ENCODE measurements at places on chromosomes 13 and 19.

DNA sequence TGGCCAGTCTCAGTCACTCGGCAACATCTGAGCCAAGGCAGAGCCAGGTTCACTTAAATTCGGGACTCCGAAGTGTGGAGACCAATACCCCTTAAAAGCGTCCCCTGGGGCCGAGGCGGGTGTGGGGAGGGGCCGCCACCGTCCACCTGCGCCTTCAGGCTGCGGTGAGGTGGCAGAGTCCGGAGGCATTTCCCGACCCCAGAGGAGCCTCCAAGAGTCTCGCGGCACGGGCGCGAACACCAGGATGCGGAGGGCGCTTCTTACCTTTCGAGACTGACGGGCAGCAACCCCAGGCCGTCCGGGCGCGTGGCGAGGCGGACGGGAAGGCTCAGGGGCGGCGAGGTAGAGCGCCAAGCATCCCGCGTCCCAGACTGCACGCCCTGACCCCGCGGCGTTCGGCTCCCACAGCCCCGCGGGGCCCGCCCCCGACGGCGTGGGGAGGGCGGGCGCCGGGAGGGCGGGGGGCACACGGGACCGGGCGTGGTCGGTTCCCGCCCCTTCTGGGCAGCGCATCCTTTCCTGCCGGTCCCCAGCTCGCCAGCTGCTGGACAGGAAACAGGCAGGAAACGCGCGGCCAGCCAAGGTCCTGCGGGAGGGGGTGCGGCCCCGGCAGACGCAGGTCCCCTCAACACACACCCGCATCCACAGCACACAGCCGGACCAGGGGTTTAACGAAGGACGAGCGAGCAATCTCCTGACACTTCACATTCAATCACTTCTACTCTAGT lies at the start of gene THSD1:
TSS of gene THSD1 (minus strand) at position 406 of the 728 bp plus-strand sequence. CDS start 3,572 bp downstream, outside the sequence.
- peak; percentile 26 for DNase-seq

- peak; percentile 95 for DNase-seq
Observed at GRCh38 chr13:74770361-74770760, 636.2 kb upstream of the KLF12 start.

DNA sequence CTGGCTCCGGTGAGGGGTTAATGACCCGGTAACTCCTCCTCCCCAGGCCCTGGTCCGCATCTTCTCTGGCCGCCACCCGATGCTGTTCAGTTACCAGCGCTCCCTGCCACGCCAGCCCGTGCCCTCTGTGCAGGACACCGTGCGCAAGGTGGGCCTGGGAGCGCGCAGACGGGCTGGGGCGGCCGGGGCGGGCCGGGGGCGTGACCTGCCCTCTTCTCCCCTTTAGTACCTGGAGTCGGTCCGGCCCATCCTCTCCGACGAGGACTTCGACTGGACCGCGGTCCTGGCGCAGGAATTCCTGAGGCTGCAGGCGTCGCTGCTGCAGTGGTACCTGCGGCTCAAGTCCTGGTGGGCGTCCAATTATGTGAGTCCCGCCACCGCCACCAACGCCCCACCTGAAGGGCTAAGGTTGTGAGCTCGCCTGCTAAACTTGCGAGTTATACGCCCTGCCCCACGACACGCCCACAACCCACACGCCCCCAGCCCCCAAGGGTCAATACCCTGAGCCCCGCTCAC lies 10.4 kb downstream of the CPT1C start:
- DNase-seq = no peak

DNA sequence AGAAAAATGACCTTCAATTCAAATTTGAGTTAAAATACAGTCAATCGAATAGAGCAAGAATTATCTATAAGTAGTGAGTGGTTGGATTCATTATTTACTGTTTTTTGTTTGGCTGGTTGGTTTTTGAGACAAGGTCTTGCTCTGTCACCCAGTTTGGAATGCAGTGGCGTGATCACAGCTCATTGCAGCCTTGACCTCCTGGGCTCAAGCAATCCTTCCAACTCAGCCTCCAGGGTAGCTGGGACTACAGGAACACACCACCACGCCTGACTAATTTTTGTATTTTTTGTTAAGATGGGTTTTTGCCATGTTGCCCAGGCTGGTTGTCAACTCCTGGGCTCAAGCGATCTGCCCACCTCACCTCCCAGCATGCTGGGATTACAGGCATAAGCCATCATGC lies 25.0 kb downstream of the MTMR6 start:
- no peak for DNase-seq

- no peak for DNase-seq
Observed at GRCh38 chr13:106589716-106590115, 21.8 kb upstream of the ARGLU1 start.

- peak; percentile 97 for DNase-seq
Observed at GRCh38 chr19:45092747-45093678, at the start of gene PPP1R37. Gene PPP1R37 (plus strand): TSS chr19:45093179. CDS start chr19:45093326, 147 bp downstream.

DNA sequence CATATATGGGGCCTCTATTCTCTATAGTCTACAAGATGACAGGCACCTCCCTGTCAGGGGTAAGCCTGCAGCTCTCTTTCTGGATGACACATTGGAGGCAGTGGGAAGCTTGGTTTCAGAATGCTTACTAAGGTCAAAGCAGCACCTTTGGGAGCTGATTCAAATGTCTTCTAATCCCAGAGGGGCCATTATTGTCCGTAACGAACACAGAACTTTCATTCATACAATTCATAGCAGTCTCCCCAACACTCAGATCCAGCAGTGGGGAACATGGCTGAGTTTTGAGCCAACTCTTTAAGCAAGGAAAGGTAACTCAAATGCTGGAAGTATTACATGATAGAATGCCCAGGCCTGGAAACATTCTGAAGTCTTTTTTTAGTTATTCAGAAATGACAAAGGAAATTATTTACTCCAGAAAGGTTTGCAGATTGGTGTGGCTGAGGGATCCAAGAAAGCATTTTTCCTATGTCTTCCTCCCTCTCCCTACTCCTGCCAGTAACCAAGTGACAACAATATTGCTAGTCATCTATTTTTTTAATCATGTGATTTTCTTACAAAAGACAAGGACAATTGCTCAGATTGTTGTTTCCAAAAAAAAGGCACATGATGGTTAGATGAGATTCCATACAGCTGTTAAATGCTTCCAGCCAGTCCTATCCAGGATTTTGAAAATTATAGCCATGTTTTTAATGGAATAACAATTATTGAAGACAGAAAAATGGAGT lies 118.7 kb downstream of the FOXO1 start:
- DNase-seq = no peak

GRCh38 chr13:46639033-46639981 lies 86.3 kb downstream of the LRCH1 start:
- DNase-seq = no peak

DNA sequence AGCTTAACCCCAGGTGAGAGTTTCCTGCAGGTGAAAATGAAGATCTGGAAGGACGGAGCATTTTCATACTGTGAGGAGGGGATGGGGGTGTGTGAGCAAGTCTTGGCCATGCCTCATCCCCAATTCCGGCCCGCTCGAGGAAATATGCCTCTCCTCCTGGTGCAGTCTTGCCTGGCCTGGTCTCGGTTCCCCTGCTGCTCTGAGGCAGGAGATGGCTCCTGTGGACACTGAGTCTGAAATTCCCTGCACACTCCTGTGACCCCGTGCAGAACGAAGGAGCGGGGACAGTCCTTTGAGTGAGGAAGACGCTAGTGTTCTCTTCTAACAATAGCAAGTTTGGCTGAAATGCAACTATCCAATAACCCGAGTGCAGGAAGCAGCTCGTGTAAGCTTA lies 329 bp upstream of the ZNF439 start:
- no peak for DNase-seq

- DNase-seq = peak; percentile 61
Observed at GRCh38 chr19:47765523-47766358, 12.8 kb upstream of the SELENOW start.

DNA sequence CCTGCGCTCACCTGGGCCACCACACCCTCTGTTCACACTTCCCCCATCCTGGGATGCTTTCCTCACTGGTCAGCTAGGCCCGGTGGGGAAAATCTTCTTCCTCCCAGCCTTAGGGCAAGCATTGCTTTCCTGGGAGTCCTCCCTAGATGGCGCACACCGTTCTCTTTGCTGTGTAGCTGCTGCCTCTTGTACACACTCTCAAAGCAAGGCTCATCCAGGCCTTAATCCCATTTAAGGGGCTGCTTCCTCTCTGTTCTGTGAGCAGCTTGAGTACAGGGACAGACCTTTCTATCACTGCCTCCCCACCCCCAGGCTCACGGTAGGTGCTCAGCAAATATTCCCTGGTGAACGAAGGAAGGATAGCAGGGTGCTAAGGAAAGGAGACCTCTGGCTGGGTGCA lies 11.1 kb downstream of the SLC7A10 start:
- DNase-seq = peak; percentile 11

GRCh38 chr19:17695198-17695597 lies 7.0 kb upstream of the UNC13A start:
- DNase-seq = no peak

DNA sequence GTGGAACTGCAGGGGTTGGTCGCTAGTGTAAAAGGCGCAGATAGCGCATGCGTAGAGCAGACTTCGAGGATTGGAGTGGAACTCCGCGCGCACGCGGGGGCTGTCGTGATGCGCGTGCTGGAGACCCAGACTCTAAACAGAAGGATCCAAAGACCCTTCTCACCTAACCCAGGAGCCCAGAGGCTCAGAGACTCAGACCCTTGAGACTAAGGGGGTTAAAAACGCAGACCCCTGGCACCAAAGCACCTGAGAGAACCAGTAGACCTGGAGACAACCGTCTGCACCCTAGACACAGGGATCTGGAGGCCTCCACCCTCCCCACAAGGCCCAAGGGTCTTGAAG lies 567 bp upstream of the CTU1 start:
- no peak for DNase-seq

- DNase-seq = no peak
Observed at GRCh38 chr13:34764246-34764645, 177.8 kb upstream of the NBEA start.

GRCh38 chr13:63497601-63498000 lies 2082.0 kb upstream of the PCDH20 start:
- peak; percentile 3 for DNase-seq

GRCh38 chr13:20964904-20965303 lies 62.4 kb upstream of the XPO4 start:
- peak; percentile 31 for DNase-seq

GRCh38 chr19:40716031-40716481 lies 630 bp downstream of the COQ8B start:
- DNase-seq = no peak

GRCh38 chr19:7654401-7654800 lies 14.4 kb upstream of the RETN start:
- no peak for DNase-seq

DNA sequence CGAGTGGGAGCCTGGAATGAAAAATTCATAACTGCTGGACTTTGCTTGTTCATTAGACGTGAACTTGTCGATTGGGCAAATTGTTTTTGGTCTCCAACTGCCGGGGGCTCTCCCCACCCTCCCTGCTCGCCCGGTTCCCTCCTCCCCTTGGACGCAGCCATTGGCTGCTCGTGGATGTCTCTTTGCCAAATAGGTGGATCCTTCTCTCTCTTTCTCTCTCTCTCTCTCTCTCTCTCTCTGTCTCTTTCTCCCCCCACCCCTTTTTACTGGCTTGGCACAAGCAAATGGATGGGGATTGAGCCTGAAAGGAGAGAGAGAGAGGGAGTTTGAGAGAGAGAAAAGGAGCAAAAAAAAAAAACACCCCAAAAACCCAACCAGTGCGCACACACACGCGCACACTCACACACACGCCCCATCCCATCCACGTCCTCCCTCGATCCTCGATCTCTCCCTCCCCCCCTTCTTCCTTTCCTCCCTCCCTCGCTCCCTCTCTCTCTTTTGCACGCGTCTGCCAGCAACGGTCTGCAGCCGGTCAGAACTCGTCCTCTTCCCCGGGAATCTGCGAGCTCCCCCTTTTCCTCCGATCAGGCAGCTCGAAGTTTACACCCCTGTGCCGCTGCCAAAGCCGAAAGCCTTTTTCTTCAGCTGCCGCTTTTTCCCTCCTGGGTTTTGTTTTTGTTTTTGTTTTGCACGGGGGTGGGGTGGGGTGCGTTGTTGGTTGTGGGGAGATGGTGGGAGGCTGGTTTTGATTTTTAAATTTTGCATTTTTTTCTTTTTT lies 27.8 kb downstream of the NFIX start:
- DNase-seq = peak; percentile 96

GRCh38 chr19:1082165-1082927 lies 12.8 kb downstream of the POLR2E start:
- DNase-seq = peak; percentile 19

DNA sequence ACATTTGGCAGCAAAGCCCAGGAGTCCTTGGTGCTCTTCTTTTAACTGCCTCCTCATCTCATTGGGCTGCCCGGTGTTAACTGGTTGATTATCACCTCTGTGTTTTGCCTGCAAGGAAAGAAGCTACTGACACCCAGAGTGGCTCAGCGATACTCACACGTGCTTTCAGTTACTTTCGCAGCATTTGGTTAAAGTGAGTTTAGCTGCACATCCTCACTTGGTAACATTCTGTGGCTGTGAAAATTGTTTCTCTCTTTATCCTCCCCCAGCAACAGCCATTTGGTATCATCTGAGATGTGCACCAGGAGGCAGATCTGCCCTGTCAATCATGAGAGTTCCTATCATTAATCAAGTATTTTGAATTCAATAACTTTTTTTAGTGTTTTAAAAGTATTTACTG lies 44.6 kb upstream of the GPR183 start:
- DNase-seq = no peak

DNA sequence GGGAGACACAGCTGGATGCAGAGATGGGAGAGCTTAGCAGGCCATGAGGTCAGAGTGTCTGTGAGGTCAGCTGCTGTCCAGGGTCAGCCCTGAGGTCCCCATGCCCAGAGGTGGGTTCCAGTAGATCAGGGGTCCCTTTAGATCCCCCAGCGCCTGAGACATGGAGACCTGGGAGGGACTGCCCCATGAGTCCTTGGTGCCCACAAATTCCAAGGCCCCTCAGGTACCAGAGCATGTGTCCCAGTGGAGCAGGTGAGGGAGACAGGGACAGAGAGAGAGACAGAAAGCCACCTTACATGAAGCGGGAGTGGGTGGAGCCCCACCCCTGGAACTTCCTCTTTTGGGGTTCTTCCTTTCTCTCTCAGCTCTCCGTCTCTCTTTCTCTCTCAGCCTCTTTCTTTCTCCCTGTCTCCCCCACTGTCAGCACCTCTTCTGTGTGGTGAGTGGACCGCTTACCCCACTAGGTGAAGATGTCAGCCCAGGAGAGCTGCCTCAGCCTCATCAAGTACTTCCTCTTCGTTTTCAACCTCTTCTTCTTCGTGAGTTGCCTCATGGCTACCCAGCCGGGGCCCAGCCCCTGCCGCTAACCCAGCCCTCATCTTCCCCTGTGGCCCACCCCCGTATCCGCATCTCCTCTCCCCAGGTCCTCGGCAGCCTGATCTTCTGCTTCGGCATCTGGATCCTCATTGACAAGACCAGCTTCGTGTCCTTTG lies at the start of gene CD37:
TSS of gene CD37 (plus strand) at position 336 of the 713 bp plus-strand sequence. CDS start at position 471, 135 bp downstream.
- DNase-seq = no peak

DNA sequence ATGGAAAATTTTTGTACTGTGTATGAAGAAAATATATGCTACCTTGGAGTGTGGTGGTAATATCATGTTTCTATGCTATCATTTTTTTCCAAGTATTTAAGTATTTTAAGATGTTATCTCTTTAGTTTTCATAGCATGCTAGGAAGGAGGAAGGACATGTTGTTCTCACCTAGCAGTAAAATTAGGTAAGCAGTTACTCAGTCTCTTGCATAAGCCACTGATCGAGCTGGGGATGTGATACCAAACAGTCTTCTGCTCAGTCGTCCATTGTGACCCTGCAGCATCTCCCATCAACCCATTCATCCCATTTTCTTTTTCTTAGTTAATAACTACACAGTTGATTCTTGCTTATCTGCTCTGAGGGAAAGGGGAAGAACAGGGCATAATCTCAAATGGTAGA lies 130.6 kb downstream of the KLF5 start:
- DNase-seq = no peak

GRCh38 chr13:31982124-31982523 lies 49.5 kb upstream of the FRY start:
- DNase-seq = peak; percentile 22
